T-helper 2 cell (primary cell): ENCODE measurements at places on chromosomes 16 and 17.

DNA sequence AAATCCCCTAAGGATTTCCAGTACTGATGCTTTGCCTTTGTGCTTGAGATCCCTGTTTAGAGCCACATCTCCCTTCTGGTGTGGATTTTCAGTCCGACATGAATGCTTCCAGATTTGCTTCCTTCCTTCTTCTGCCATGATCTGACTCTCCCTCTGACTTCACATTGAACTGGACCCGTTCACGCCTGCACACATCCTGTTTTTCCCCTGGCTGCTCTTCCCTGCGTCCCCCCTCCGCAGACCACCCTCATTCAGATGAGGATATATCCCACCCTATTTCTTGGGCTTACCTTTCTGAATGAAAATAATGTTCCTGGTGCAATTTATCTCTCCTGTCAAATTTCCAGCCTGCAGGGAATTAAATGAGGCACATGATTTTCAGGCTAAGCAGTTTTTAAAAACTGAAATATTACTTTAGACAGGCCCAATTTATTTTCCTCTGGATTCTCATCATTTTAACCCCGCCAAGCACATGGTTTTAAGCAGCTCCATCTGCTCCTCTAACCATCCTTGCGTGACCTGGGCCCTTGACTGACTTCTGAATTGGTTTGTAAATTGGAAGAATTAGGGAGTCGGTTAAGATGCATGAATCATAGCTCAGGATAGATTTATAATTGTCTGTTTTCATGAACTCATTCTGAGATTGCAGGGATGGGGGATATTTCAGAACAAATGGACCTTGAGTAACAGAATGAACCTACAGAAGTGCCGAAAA lies 59.2 kb downstream of the BMERB1 start:
- DNase-seq = no peak

DNA sequence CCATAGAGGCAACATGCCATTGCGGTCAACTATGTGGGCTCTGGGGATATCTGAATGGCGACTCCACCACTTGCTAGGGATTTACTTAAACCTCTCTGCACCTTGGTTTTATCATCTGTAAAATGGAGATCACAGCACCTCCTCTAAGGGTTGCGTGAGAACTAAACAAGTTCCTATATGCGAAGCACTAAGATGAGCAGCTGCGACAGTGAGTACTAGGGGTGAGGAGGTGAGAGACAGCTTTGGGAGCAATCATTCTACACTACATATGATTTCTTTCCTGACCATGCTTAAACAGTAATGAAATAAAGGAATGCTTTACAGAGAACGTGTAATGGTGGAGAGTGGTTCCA lies 61.4 kb downstream of the CREBBP start:
- no peak for DNase-seq

DNA sequence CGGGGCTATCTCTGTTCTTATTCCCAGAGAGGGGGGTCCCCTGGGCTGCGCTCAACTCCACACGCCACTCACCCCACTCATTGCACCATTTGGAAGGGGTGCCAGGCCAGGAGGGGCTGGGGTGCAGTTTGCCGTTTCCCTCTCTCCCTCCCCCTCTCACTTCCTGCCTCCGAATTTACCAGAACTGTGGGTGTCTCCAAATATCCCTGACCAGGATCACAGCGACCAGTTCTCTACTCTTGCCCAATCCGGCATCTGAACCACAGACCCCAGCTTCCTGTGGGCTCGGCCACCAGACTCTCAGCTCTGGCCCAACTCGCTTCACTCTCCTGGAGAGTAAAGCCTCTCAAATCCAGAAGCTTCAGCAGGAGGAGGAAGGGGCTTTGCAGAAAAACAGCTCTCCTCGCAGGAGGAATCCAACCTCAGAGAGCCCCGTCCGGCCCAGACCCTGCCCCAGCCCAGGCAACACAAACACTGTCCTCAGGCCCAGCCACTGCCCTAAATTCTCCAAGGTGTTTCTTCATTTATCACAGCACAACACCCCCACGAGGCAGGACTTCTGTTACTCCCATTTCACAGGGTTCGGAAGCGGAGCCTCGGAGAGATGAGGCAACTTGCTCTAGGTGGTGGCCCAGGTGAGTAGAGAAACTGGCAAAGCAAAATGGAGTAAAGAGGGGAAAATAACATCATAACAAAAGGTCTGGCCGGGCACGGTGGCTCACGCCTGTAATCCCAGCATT lies 423 bp upstream of the ASGR2 start:
- no peak for DNase-seq

GRCh38 chr17:49287481-49287880 lies 56.9 kb upstream of the PHOSPHO1 start:
- no peak for DNase-seq

- no peak for DNase-seq
These were observed 24.5 kb upstream of the HYDIN start for GRCh38 chr16:71254832-71255525.

DNA sequence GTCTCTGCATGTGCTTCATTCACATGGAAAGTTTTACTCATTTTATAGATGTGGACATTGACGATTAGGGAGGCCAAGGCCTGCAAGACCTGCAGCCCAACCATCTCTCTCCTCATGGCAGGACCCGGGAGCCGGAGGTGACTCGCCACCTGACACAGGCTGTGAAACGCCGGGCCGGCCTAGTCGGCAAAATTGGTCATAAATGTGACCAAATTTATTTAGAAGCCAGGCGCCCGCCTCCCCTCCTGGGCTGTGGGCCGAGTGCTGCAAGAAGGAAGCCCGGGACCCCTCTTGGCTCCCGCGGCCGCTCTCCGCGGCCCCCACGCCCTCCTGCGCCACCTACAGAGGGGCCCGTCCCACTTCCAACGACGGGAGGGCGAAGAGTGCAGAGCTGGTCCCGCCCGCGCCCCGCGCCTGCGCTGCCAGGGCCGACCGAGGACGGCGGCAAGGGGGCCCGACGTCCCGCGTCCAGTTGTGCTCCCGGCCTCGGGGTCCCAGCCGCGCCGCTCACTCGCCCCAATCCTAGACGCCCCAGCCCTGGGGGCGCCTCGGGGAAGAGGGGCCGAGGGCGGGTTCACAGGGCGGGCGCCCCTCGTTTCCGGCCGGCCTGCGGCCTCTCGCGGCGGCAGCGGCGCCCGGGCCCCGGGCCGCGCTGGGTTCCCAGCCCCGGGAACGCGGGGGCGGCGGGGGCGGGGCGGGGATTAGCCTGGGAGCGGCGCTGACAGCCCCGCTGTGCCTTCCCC lies 47.5 kb downstream of the WNT3 start:
- no peak for DNase-seq

DNA sequence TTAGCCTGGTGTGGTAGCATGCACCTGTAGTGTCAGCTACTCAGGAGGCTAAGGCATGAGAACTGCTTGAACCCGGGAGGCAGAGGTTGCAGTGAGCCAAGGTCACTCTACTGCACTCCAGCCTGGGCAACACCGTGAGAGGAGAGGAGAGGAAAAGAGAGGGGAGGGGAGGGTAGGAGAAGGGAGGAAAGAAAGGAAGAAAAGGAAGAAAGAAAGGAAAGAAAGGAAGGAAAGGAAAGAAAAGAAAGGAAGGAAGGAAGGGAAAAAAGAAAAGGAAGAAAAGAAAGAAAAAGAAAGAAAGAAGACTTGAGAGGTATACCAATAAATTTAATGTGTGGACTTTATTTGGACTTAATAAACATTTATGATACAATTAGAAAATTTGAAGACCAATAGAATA lies 66.8 kb upstream of the FA2H start:
- DNase-seq = no peak

DNA sequence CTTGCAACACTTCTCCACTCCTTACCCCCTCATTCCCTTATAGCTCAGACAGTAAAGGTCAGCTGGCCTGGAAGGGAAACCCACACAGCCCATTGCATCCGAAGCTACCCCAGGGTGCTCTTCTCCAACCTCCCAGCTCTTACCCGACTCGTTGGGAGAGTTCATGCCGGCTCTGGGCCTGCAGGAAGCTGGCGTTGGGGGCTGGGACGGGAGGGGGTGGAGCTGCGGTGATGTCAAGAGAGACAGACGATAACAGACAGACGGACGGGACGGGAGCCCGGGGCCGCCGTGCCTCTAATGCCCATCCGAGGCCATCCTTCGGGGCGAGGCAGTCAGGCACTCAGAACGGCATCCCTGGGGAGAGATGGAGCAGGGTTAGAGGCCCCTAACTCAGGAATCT lies 6.1 kb downstream of the HDAC5 start:
- DNase-seq = no peak

DNA sequence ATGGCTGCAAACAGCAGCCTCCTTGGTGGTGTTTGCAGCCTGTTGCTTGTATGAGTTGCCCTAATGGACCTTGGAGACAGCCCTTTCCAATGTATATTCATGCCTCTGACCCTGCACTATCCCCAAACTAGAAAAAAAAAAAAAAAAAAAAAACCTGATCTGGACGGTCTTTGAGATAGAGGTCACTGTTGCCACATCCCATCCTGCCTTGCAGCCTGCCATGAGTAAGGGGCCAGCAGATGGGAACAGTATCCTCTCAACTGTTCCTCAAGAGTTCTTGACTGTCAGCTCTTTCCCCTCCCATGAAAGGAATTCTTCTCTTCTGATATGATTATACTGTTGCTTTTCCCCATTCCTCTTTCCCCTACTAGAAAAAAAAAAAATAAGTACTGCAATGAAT lies 152.4 kb downstream of the SSH2 start:
- no peak for DNase-seq

DNA sequence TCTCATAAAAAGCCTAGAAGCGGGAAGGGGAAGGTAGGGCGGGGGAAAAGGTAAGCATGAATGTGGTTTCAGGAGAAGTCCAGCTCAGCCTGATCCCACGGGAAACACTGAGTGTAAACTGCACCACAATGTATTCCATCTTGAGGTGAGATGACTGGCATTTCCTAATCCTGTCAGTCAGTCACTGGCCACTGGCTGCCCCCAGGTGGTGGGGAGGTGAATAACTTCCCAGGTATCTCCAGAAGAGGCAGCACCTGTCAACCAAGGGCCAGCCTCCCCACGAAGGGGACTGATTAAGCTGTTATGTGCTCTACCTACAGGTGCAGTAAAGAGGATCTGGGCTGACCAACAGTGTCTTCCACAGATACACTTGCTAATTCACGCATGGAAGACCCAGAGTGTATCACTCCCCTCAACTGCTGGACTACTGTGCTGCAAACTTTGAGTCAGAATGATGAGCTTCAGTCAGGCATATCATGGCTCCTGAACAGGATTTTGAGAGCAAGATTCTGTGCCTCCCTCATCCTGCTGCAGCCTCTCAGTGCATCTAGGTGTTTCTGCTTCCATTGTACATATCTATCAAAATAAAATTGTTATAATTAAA lies 108.5 kb upstream of the CCL2 start:
- DNase-seq = peak; percentile 43

GRCh38 chr17:46862949-46863348 lies 11.6 kb downstream of the WNT9B start:
- no peak for DNase-seq

GRCh38 chr17:40176754-40177110 lies 538 bp upstream of the RAPGEFL1 start:
- no peak for DNase-seq

- DNase-seq = peak; percentile 76
These were observed at the start of gene SPATA20 for GRCh38 chr17:50547035-50547735. Gene SPATA20, plus strand, starts transcription at chr17:50547174. Its CDS starts 35 bp downstream, at chr17:50547209.

DNA sequence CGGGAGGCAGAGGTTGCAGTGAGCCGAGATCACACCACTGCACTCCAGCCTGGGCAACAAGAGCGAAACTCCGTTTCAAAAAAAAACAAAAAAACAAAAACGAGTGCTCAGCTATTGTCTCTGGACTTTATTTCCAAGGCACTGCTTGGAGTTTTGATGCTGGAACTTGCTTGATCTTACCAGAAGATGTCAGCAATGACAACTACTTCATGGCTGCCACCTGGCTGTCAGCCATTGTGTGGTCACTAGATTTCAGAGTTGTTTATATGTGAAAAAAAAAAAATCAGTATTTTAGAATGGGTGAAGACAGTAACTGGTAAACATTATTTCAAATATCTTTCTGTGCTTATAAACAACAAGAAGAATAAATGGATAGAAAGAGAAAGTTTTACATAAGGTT lies 26.3 kb upstream of the OR4D1 start:
- DNase-seq = no peak

- no peak for DNase-seq
These were observed 12.8 kb upstream of the GNG13 start for GRCh38 chr16:813204-813915.

- DNase-seq = no peak
These were observed 5.2 kb downstream of the MYO1D start for GRCh38 chr17:32871746-32872145.

GRCh38 chr16:28204204-28204603 lies 7.6 kb downstream of the XPO6 start:
- DNase-seq = no peak
